ENCODE measurements at places on chromosomes 2 and 18. TPM values are rescaled to one million over a fixed set of nuclear protein-coding genes. Genes with fewer than 3 reads are reported as not detected.
A peak's percentile ranks its signal among the peaks of the same experiment; 100 is the strongest.

DNA sequence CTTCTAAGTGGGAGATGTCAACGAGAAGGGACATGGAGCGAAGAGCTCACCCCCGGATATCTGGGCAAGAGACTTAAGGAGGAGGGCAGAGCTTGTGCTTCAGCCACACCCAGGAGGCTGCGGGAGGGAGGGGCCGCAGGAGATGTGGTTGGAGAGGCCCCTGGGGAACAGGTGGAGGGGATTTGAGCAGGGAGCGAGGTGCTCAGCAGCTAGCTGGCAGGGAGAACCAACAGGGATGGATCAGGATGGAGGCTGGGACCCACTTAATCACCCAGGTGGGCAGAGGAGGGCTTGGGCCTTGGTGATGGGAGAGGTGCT, 78.3 kb downstream of the MBP start:
- no peak for DNase-seq

DNA sequence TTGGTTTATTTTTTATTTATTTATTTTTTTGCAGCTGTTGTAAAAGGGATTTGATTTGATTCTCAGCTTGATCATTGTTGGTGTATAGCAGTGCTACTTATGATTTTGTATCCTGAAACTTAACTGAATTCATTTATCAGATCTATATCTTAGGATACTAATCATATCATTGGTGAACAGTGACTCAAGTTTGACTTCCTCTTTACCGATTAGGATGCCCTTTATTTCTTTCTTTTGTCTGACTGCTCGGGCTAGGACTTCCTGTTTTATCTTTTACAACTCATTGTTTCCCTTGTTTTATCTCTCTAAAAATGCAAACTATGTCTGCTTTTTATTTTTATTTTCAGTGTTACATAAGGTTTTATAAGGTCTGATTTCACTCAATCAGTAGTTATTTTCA, 23.6 kb downstream of the SP100 start:
- no peak for DNase-seq

DNA sequence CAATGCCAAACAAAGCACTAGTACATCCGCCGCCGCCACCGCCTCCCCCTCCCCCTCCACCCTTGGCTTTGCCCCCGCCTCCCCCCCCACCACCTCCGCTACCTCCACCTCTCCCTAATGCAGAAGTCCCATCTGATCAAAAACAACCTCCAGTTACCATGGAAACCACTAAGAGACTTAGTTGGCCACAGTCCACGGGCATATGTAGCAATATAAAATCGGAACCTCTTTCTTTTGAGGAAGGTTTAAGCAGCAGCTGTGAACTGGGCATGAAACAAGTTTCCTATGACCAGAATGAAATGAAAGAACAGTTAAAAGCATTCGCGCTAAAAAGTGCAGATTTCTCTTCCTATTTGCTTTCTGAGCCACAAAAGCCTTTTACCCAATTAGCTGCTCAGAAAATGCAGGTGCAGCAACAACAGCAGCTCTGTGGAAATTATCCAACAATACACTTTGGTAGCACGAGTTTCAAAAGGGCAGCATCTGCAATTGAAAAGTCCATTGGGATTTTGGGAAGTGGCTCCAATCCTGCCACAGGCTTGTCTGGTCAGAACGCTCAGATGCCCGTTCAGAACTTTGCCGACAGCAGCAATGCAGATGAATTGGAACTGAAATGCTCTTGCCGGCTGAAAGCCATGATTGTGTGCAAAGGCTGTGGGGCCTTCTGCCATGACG, 168.0 kb downstream of the ASXL3 start:
- no peak for DNase-seq

Gene ZNF638
- 210 TPM for polyA plus RNA-seq

GRCh38 chr2:171185941-171186340, 25.2 kb upstream of the TLK1 start:
- no peak for DNase-seq

- DNase-seq: no peak
Observed at GRCh38 chr2:26670931-26671460, 21.5 kb upstream of the KCNK3 start.

DNA sequence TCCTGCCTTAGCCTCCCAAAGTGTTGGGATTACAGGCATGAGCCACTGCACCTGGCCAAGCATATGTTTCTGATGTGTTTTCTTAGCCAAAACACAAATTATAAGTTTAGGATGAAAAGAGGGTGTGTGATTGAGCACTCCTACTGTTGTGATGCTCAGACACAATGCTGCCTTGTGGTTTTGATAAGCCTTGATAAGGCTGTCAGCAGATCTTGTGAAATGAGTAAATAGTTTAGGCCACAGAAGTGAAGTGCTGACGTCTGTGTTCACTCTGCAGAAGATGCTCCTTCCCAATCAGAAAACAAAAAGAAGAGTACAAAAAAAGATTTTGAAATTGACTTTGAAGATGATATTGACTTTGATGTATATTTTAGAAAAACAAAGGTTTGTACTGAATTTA, 24.3 kb downstream of the NCAPH start:
- DNase-seq: no peak

- no peak for DNase-seq
Observed at GRCh38 chr2:60589104-60589503, 35.6 kb upstream of the BCL11A start.

Gene HOXD1
- 0.52 TPM for polyA plus RNA-seq

DNA sequence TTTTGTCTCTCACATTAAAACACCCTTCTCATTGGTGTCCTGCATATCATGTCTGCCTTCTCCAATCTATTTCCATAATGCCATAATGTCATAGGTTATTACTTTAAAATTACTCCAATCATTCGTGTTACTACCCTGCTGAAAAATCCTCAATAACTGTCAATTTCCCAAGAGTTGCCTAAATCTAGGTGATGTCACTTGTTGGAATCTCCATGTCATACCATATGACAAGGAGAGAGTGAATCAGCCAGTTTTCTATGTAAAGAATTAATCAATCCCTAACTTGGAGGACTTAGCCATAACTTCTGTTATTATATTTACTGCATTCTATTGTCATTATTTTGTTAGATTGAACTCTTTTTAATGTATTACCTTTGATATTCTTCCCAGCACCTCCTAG, 62.5 kb downstream of the PHLPP1 start:
- DNase-seq: no peak

GRCh38 chr2:231250146-231250545, 51.7 kb downstream of the ARMC9 start:
- DNase-seq: no peak

GRCh38 chr2:159144776-159145614, 141.5 kb downstream of the WDSUB1 start:
- DNase-seq: no peak

Gene GNAL
- polyA plus RNA-seq: 7.5 TPM

Gene SPDYA
- 0.21 TPM for polyA plus RNA-seq

GRCh38 chr2:240298117-240298790, 137.2 kb upstream of the GPC1 start:
- no peak for DNase-seq

Gene NTSR2
- polyA plus RNA-seq: 0.07 TPM

DNA sequence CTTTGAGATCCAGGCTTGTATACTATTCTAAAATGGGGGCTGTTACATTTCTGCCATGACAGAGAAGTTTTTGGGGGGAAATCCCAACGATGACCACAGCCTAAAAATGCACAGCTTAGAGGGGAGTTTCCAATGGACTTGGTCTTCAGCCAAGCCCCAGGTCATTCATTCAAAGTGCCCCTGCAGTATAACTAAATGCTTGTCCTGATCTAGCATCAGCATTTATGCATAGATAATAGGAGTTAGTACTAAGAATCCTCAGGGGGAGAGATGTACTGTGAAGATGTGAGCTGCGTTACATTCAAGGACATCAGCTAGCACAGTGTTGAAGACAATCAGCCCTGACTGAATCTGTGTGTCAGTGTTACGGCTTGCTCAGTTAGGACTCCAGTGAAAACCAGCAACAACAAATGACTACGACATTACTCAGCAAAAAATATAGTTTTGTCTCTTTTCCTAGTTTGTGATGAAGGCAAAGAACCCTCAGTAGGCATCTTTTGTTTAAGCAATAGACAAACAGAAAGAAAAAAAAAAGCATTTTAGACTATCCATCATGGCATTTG, 160.9 kb downstream of the ZEB2 start:
- DNase-seq: no peak

Gene IL1A
- 1.8 TPM for polyA plus RNA-seq

GRCh38 chr2:16643099-16643498, 22.5 kb downstream of the CYRIA start:
- no peak for DNase-seq

DNA sequence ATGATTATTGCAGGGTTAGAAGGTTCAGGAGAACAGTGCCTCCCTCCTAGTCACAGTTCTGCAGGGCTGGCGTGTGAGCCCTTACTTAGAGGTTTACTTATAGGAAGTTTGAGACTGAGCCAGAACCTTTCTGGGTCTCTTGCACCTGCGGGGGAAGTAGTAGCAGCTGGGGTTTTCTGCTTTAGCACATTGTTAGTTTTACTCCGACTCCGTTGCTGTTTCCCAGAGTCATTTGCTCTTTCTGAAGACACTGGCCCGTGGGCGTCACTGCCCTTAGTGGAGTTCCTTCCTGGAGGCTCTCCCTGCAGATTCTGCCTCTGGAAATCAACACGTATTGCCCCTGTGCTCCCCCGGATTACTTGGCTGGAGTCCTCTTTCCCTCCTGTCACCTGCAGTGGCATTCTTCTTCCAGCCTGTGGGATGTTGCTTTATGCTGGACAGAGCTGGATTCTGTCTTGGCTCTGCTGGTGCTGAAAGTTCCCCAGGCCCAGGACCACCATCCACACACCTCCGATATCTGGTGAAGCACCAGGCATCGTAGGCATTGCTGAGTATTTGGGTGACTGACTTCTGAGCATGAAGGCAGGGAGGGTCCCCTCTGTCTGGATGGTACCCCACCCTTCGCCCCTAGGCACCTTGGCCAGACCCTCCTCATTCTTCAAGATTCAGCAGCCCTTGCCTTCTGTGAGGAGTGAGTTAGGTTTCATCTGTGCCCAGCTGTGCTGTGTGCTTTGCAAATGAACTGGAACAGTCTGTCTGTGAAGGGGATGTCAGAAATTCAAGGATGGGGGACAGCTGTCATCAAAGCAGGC, 51.7 kb downstream of the AGAP1 start:
- no peak for DNase-seq

Gene GRB14
- 0.41 TPM for polyA plus RNA-seq

- no peak for DNase-seq
Observed at GRCh38 chr2:45394842-45395241, 216.2 kb downstream of the SRBD1 start.

GRCh38 chr2:38464971-38465788, 88.1 kb upstream of the ATL2 start:
- no peak for DNase-seq

GRCh38 chr2:231597627-231598026, 5.0 kb downstream of the TEX44 start:
- DNase-seq: no peak

GRCh38 chr18:49728542-49728941, 84.8 kb downstream of the ACAA2 start:
- DNase-seq: no peak

DNA sequence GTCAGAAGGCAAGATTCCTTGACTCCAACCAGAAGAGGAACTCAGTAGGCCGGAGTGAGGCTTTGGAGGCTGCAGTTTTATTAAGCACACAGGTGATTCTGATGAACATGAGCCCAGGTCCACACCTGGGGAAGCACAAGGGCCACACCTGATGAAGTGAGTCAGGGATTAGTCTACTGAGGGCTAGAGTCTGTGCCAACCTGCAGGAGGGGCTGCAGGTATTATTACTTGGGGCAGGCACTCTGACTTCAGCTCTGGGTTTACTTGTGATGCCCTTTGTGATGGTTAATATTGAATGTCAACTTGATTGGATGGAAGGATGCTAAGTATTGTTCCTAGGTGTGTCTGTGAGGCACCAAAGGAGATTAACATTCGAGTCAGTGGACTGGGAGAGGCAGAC, 75.2 kb upstream of the ZCCHC2 start:
- no peak for DNase-seq

- DNase-seq: no peak
Observed at GRCh38 chr2:160295519-160296207, 95.6 kb upstream of the ITGB6 start.

Gene IL1RL2
- 1.1 TPM for polyA plus RNA-seq

Gene C2orf66
- polyA plus RNA-seq: 0.41 TPM

Gene VAMP8
- 433 TPM for polyA plus RNA-seq

GRCh38 chr2:190723397-190724090, 74.7 kb downstream of the NAB1 start:
- DNase-seq: no peak

DNA sequence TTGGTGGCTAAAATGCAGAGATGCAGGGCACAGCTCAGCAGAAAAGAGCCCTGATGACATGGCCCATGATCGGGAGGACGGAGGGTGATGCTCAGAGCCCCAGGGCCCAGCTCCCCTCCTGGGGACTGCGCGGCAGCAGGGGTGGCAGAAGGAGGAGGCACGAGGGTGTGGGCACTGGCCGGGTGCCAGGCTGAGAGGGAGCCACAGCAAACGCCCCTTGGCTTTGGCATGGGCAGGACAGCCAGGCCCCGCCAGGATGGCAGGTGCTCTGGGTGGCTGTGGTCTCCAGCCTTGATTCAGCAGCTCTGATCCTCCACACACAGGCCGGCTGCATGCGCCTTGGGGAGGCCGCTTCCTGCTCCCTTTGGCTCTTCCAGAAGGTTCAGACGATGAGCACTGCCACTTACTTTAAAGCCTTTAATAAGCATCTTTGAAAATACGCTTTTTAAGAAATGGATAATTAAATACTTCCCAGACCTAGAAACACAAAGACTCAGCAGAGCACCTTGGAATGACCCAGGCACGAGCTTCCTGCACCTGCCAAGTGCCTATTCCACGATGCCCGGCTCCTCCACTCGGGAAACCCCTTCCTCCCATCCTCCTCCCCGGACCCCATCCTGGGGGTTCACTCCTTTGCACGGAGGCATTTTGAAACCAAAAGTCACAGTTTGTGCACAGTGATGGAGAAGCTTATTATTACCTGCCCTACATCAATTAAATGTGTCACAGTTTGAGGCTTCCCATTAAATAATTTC, 78.5 kb upstream of the SNTG2 start:
- DNase-seq: no peak

DNA sequence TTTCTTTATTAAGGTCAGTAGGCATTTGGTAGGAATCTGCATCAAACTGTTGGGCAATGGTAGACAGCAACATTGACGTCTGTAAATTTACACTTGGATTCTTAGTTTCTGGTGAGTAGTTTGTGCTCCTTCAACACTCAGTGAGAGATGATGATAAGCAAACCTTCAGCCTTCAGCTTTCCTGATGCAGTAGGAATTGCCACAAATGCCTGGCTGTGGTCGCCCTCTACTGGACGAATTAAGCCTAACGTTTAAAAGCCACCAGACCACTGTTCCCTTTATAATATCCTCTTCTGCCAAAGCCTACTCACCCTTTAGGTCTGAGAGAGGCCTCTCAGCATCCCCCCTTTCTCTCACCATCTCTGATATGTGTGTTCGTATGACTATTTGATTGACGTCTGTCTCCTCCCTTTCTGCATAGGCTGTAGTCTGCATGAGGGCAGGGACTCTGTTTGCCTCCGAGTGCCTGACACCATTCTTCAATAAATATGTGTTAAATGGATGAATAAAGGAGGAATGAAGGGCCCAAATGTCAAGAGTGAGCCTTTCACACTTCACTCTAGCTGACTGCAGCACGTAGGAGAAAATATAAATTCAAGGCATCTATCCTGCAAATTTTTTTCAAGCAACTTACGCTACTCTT, 47.0 kb upstream of the PLEKHM3 start:
- peak; percentile 29 for DNase-seq

Gene LINC00305
- 0.05 TPM for polyA plus RNA-seq

Data from thymus (tissue), 14 donors.